ENCODE measurements at places on chromosomes 6 and 20. TPM values are rescaled to one million over a fixed set of nuclear protein-coding genes. Genes with fewer than 3 reads are reported as not detected.

GRCh38 chr20:62944184-62944583, 6.2 kb downstream of the GID8 start:
- DNase-seq = no peak

DNA sequence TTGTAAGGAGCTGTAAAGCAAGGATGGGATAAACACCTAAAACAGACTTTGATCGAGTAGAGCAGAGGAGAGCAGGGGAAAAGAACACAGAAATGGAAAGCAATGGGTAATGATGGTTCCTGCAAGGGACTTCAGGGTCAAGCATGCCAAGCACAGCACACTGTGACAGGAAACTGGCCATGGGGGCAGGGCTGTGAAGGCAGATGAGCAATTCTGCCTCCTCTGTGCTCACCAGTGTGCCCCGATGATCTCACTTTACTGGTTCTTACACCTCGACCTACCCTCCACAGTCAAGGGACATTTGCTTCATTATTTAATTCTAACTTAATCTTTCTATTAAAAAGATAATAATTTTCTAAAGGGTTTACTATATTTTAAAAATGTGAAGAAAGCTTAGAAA, 21.6 kb upstream of the MYB start:
- DNase-seq = no peak

DNA sequence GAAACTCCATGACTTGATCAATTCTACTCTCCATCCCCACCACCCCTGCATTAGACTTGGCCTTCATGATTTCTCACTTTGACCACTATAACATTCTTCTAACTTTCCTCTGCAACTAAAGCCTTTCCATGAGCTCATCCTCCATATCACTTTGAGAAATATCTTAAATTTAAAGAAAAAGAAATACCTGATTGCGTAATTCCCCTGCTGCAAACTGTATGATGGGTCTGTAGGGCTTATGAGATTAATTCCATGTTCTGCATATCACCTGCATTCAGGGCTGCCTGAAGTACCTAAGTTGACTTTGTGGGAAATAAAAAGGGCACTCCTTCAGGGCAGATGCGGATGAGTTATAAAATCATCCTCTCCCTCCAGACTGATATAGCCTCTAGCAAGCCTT, 549.8 kb downstream of the LMBRD1 start:
- no peak for DNase-seq

- DNase-seq = peak; percentile 86
Measured at GRCh38 chr20:50112512-50113419, at the start of gene UBE2V1. UBE2V1 (minus strand) TSS chr20:50113150; CDS start chr20:50113128, 22 bp downstream.

DNA sequence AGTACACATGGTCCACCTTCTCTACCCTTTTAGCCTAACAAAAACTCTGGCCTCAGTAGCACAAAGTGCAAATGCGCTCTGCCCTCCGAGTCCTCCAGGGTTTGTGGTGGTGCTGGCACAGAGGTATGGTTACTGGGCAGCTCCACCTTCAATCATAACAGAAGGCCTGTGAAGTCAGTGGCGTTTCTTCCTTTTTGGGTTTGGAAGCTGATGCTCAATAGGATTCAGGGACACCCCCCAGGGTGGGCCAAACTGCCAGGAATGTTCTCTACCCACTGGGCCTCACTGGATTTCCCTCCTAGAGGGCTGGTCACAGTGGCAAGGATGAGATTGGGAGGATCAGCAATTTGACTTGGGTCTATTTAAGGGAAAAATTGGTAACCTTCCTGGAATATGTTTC, 286.1 kb upstream of the FOXQ1 start:
- no peak for DNase-seq

- DNase-seq = no peak
Measured at GRCh38 chr6:152598901-152599537, 38.1 kb downstream of the SYNE1 start.

- peak; percentile 88 for DNase-seq
Measured at GRCh38 chr6:37171970-37172812, 2.2 kb downstream of the PIM1 start.

- DNase-seq = peak; percentile 29
Measured at GRCh38 chr6:26021001-26021349, 58.4 kb downstream of the TRIM38 start.

DNA sequence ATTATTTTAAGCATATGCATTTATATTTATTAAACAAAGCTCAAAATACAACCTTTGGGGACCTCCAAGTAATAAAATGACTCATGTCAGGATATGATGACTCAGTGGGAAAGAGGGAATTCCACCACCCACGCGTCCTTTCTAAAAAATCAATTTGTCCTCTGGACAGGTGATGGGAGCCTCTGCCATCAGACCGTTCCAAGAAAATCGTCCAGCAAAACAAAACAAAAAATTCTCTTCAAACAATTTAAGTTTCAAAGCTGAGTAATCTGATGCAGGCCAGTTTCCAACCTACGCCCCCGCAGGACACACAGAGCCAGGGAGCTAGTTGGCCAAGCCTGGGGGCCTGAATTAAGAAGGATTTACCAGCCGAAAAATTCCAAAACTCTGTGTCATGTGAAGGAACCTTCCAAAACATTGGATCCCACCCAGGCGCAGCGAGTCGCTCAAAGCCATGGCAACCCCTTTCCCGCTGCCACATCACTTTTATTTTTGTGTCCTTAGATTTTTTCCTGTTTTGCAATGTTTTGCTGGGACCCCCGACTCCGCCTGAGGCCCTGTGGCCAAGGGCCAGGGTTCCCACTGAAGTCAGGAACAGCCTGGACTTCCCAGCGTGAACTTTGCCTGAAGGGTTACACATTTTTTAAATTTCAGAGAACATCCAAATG, 95.3 kb downstream of the NFATC2 start:
- DNase-seq = no peak

GRCh38 chr6:30060606-30061091, 416 bp upstream of the POLR1H start:
- DNase-seq = no peak

- DNase-seq = no peak
Measured at GRCh38 chr20:45052698-45053429, 48.1 kb downstream of the KCNS1 start.

Gene ADGRB3
- total RNA-seq = not detected

Gene WFDC12
- not detected for total RNA-seq

Gene SRC
- 6.2 TPM for total RNA-seq

Gene MCHR2
- total RNA-seq = not detected

Gene ISM1
- 3.2 TPM for total RNA-seq

Gene KIF25
- total RNA-seq = not detected

Gene FAM209A
- 6.7 TPM for total RNA-seq

Gene ZC2HC1B
- 0.34 TPM for total RNA-seq
